ENCODE measurements at places on chromosomes 7 and 10. TPM values are rescaled to one million over a fixed set of nuclear protein-coding genes. Genes with fewer than 3 reads are reported as not detected.

The TUBAL3 gene
- 0.48 TPM for total RNA-seq

The SPDYE1 gene
- not detected for total RNA-seq

The MPP7 gene
- total RNA-seq: 0.23 TPM

The AKR1B1 gene
- 2,714 TPM for total RNA-seq

The EBLN1 gene
- not detected for total RNA-seq

The SPOCK2 gene
- total RNA-seq: 0.25 TPM

The STRIP2 gene
- total RNA-seq: 10.0 TPM

The OR2A5 gene
- not detected for total RNA-seq

The ASB13 gene
- total RNA-seq: 23.3 TPM

The BHLHA15 gene
- 0.45 TPM for total RNA-seq

The NXPH1 gene
- not detected for total RNA-seq

The BTBD16 gene
- total RNA-seq: 0.41 TPM

The CFAP46 gene
- total RNA-seq: 1.1 TPM
